Thyroid gland (tissue), 4 donors: ENCODE measurements at places on chromosomes 2 and 18.

DNA sequence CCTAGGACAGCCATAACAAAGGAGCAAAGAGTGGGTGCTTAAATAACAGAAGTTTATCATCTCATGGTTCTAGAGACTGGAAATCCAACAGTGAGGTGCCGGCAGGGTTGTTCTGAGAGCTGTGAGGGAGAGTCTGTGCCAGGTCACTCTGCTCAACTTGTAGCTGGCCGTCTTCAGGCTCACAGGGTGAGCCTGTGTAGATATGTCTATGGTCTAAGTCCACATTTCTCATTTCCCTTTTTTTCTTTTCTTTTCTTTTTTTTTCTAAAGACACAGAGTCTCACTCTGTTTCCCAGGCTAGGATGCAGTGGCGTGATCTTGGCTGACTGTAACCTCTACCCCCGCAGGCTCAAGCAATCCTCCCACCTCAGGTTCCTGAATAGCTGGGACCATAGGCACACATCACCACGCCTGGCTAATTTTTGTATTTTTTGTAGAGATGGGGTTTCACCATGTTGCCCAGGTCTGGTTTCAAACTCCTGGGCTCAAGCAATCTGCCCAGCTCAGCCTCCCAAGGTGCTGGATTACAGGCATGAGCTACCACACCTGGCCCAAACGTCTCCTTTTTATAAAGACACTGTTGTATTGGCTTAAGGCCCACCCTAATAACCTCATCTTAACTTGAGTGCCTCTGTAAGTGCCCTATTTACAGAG lies 142.2 kb downstream of the SP3 start:
- peak; percentile 41 for DNase-seq

GRCh38 chr18:415617-416612 lies 84.6 kb downstream of the COLEC12 start:
- DNase-seq: no peak

GRCh38 chr2:66689456-66690051 lies 254.6 kb downstream of the MEIS1 start:
- no peak for DNase-seq

DNA sequence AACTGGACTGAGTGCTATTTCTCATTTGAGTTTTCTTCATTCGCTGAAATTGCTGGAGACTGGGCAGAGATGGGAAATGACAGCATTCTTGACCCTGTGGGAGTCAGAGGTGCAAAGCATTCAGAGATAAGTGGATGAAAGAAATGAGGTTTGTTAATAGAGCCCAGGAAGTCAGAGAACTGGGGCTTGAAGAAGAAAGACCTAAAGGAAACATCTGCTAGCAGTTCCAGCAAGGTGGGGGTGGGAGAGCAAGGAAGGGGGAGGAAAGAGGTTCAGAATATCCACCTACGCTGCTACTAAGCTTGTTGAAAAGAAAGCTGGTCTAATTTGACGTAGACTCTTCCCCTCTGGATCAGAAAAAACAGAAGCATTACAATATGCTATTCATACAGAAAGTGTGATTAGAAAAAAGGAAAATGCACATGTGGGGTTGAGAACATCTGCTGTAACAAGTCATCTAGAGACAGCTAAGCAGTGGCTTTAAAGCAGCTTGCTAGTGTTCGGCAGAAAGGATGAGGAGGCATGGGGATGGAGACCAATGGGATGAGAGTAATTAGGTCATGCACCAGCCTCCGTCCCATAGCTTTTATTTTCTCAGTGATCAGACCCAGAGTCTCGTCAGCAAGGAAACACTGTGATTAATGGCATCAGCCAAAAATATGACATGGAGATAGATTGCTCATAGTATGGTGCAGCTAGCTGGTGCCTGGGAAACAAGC lies 29.7 kb downstream of the NAB1 start:
- no peak for DNase-seq

DNA sequence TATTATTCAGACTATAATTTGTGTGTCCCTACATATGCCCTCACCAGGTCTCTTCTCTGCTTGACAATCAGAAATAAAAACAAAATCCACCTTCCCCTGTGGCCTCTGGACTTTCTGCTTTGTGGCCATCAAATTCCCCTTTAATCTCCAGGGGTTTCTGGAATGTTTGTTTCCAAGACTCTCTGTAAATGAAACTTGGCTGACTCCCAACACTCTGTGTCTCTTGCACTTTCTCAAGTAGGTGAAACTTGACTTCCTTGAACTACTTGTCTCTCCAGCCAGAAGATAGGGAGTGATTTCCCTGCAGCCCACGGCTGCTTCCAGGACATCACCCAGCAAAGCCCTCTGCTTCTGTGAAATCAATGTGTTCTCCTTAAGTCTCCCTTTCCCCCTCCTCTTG lies 54.1 kb upstream of the AQP4 start:
- peak; percentile 50 for DNase-seq

DNA sequence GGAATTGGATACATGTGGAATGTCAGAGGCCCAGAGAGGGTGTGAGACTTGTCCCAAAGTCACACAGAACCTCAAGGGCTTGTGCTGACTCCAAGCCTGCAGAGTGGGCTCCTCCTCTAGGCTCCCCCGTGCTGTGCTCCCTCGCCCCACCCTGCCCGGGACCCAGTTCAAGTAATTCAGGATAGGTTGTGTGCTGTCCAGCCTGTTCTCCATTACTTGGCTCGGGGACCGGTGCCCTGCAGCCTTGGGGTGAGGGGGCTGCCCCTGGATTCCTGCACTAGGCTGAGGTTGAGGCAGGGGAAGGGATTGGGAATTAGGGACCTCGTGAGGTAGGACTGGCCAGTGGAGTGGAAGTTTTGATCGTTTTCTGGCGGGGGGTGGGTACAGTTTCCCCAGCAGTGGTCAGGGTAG lies 2.8 kb downstream of the CTDSP1 start:
- no peak for DNase-seq

DNA sequence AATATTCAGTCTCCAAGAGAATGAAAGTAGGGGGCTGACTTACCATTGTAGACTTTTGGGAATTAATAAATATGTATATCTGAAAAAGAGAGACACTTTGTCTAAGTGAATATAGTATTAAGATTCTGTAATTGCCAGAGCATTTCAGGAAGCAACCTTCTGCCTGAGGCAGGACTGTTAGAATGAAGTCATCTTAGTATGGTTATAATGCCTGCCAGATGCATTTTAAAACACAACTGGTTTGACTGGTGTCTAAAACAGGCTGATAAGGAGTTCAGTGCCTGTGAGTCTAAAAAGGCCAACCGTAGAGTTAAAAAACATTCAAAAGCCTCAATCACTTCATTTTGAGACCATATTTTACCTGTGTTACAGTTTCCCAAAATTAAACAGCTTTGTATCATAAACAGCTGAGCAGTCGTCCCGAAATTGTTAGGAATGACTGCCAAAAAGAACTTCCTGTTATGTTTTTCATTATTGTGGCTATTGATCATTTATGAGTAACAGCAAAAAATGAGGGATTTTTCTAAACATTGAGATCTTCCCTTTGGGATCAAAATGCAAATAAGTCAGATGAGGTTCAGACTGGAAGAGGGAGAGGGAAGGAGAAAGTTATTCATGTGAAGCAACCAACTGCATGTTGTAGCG lies 443.9 kb downstream of the PID1 start:
- no peak for DNase-seq

DNA sequence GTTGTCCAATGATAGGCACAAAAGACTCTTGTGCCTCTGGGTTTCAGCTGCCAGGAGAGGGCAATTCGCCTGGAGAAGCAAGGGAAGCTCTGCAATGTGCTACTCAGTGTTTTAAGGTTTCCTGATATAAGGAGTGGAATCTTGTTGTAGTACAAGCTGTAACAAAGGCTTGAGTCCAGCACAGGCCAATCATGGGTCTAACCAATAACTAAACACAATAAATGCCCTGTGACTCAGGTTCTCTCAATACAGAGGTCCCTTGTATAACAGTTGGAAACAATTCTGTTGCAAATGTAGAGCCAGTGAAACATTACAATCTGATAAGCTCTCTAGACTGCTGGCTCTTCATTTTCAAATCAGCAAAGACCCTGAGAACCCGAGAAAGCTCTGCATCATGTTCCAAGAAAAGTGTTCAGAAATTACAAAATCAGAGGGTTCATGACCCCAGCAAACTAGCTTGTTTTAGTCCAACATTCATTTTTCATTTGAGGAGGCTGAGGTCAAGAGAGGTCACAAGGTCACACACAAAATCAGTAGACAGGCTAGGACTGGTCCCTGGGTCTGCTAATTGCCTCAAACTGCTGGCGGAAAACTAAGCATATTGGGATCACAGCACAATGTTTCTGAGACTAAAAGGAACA lies 59.0 kb upstream of the DNMT3A start:
- no peak for DNase-seq

DNA sequence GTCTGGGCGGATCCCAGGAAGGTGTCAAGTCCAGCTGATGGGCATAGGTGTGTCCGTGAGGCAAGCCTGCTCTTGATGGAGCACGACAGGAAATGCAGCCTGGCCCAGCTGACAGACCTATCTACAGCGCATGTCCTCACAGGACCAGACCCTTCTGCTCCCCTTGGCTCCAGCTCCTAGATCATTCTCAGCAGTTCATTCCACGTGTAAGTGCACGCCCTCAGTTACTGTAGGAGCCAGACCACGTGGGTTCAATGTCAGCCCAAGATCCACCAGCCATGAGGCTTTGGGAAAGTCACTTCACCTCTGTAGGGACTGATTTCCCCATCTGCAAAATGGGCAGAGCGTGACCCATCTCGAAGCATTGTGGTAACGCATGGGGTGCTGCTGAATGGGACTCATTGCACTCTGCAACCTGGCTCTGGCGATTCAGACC lies 47.8 kb downstream of the TMEM17 start:
- no peak for DNase-seq

DNA sequence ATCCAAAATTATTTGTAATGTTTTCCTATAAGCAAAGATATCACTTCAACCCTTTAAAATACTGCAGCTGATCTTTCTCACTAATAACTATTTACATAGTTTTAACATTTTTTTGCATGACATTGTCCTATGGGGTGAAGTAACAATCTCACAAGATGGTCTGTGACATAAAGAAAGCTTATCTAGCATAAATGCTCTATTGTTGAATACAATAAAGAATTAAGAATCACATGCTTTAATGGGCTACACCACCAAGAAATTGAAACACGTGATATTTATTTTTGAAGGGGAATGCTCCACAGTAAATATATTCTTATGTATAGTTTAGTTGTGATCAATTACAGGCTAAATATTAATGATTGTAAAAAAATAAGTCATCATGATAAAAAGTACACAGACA lies 441.1 kb downstream of the PTH2R start:
- no peak for DNase-seq

DNA sequence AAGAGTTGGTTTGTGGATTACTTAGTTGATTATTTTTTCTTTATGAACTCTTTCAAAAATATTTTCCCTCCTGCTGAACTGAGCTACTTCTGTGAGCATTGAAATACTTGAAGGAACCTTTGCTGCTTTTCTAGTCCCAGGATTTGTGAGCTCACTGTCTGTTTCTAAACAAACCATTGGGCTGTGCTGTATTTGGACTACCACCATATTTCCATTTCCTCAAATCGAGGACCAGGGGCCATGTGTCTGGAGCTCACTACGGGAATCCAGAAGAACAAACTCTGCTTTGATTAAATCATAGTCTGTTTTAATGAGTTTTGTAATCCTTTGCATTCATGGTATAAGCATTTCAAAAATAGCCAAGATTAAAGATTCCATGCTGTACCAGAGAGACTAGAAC lies 1.3 kb downstream of the MRPL33 start:
- no peak for DNase-seq

GRCh38 chr2:51534166-51534565 lies 502.2 kb upstream of the NRXN1 start:
- DNase-seq: no peak

DNA sequence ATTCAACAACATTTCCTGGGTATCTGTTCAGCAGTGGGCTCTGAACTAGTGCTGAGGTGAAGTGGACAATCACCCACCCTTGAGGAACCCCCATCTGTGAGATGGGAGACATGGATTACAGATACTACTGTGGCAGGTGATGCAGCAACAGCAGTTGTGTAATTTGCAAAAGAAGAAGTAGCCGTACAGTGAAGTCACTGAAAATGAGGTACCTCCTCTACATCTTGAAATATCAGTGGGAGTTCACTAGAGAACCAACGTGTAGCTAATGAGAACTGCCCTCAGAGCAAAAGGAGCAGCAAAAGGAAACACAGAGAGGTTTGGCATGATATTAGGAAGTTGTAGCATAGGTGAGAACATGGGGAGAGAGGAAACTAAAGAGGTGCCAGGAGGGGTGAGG lies 41.3 kb downstream of the VSNL1 start:
- DNase-seq: no peak

DNA sequence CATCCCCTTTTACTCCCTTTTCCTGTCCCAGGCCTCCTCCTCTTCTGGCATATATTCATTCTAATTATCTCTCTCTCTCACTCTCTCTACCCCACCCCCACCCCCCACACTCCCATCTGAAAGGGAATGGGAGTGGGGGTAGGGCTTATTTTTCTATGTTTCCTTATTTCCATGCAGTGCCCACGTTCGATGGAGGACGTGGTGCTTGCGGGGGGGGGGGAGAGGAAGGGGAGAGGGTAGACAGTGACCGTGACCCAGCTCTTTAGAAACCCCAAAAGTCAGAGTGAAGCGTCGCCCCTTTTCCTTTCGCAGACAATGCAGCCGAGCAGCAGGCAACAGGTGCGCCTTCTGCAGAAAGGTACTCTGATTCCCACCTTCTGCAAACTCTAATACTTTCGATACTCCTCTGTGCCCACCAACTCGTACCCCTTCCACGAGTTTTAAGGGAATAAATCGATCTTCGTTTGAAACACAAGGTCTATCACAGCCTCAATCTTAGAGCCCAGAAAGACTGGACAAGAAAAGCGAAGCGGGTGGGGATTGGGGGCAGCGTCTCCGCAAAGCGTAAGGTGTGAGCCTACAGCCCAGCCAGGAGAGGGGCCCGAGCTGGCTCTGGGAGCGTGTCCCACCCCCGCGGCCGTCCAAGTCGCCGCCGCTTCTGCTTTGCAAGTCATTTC lies 891 bp upstream of the NR4A2 start:
- DNase-seq: peak; percentile 20

GRCh38 chr18:34901299-34901698 lies 139.9 kb upstream of the MAPRE2 start:
- DNase-seq: peak; percentile 51

DNA sequence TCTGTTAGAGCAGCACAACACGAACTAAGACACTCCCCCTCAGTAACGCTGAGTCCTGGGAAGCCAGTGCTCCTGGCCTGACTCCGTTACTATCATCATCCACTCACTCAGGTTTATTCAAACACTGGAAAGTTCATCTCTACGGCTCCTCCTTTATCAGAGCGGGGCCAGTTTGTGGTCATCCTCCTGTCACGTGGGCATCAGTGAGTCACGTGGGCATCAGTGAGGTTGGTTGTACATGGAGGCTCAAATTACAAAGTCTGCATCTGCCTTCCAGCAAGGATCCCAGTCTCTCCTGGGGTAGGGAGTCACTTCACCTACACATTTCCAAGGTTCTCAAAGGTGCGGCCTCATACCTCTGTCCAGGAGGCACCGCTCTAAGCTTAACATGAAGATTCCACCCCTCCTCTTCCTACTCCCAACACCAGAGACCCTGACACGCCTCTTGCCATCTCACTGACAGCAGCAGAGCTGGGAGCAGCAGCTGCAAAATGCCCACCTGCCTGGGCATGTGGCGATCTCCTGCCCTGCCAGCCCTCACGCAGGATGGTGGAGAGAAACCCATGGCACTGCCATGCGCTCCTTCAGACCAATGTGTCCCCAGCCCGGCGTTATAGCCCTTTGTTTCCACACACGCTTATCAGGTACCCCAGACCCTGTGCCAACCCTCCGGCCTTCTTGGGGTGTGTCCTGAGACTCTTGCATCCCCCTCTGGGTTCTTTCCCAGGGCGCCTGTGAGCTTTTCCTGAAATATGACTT lies 99.2 kb upstream of the PTPRM start:
- DNase-seq: no peak

GRCh38 chr2:56185101-56185581 lies 1.4 kb downstream of the CCDC85A start:
- DNase-seq: peak; percentile 75

- no peak for DNase-seq
Measured at GRCh38 chr2:65969161-65969560, 465.8 kb upstream of the MEIS1 start.
